ENCODE measurements at places on chromosomes 13 and 19.

DNA sequence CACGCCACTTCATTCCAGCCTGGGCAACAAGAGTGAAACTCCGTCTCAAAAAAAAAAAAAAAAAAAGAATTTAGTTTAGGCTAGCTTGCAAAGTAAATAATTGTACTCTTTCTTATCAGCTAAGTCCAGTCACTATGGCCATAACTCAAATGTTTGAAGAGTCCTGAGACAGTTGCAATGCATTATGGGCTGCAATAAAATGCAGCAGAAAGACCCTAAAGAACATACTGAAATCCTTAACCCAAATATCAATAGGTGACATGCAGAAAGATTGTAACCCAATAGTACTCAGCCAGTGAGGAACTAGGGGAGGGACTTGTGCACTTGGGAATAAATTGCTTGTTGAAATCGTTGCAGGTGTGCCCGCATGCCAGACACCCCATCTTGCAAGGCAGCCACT is 20.9 kb upstream of the FFAR2 start:
- ATAC-seq = no peak

GRCh38 chr13:66273011-66273410 is 957.1 kb downstream of the PCDH9 start:
- ATAC-seq = no peak

- peak; percentile 89 for ATAC-seq
Observed at GRCh38 chr19:33472691-33473652, 48.6 kb downstream of the PEPD start.

GRCh38 chr19:16938211-16938610 is 49.4 kb downstream of the F2RL3 start:
- no peak for ATAC-seq

- no peak for ATAC-seq
Observed at GRCh38 chr13:98265692-98266551, 88.9 kb upstream of the RNF113B start.

- ATAC-seq = no peak
Observed at GRCh38 chr19:10800488-10800887, 35.5 kb downstream of the TMED1 start.

All from SK-N-SH treated with all-trans-retinoic acid at 6 μM for 48 hours (cell line).